Activated T-cell treated with anti-CD3 and anti-CD28 coated beads, Interleukin-2, amount 50 U/mL, for 72 hours (primary cell): ENCODE measurements at places on chromosomes 2 and 18.

GRCh38 chr18:3256693-3257626 is 5.0 kb upstream of the MYL12B start:
- no peak overlapping the region for H3K4me3 ChIP-seq
- H3K36me3 ChIP-seq: peaks cover 17% of the 10 kb centered on the region
- no peak for DNase-seq
- H3K27ac ChIP-seq: peak overlapping the region; percentile 95
- H3K27me3 ChIP-seq: no peaks in the 10 kb centered on the region

DNA sequence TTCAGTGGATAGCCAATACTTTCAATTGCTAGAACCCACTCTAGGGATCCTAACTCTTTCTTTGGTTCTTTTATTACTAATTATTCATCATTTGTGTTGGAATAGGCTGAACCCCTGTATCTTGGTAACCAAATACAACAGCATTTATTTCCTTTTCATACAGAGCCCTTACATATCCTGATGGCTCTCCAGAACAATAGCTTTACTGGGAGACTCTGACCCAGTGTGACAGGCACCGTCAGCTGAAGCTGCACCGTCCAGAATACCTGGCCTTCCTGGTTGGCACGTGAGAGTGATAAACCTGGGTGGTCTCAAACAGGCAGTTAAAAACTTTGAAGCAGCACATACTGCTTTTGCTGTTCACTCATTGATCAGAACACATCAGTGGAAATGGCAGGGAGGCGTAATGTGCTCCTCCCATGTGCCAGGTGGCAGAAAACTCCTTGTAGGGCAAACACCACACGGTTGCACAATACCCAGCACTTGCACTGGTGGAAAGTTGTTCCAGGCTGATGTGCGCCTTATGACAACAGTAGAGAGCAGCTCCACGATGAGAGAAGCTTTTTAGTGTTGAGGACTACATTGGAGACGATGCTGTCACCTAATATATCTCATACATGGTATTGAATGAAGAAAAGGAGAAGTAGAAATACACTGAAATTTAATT is 456.2 kb downstream of the PARD3B start:
- no peaks in the 10 kb centered on the region for H3K27me3 ChIP-seq
- no peak overlapping the region for H3K27ac ChIP-seq
- peaks cover 2% of the 10 kb centered on the region for H3K36me3 ChIP-seq
- no peak overlapping the region for H3K4me3 ChIP-seq
- H3K4me1 ChIP-seq: peaks cover 20% of the 10 kb centered on the region
- no peak for DNase-seq

DNA sequence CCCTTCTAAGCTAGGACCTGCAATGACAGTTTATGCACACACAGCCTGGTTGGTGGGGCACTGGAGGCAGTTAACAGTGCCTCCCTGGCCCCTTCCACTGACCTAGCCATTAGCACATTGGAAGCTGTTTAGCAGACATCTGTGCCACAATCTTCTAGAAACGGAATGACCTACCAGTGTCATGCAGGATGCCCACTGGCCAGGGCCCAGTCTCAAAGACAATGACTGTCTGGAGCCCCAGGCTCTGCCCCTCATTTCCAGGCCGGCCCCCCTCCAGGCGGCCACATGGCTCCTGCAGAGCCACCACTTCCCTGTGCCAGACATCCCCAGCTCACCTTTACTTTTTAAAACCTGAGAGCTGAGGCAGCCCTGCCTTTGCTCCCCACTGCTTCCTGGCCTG is 123.5 kb upstream of the CAPN13 start:
- no peak overlapping the region for H3K27ac ChIP-seq
- H3K4me3 ChIP-seq: no peak overlapping the region
- no peaks in the 10 kb centered on the region for H3K36me3 ChIP-seq
- no peak for DNase-seq
- H3K4me1 ChIP-seq: peaks cover 12% of the 10 kb centered on the region
- no peaks in the 10 kb centered on the region for H3K27me3 ChIP-seq

DNA sequence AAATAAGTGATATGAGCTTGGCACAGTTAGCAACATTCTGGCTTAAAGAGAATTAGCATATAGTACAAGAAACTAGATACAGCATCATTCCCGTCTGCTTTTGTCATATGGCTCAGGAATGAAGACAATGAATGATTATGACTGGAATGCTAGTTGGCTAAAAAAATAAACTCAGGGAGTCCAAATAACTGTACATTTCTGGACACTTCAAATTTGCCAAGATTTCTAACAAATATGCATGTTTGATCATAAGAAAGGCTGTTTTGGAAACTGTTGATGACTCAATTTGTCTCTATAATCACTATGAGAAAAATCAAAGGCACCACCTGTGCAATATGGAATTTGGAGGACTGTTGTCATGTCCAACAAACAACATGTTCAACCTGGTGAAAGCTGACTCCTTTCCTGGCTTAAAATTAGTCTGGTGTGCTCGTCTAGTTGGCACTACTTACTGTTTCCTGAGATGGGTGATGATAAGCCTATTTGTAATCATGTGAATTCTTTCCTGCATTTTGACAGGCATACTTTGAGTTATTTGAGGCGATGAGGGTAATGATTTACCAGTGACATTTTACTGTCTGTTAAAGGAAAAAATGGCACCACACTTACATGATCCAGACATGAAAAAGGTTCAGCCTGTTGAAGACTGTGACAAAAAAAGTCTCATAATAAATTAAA is 133.9 kb upstream of the CDH20 start:
- no peak overlapping the region for H3K4me3 ChIP-seq
- no peaks in the 10 kb centered on the region for H3K4me1 ChIP-seq
- H3K27ac ChIP-seq: no peak overlapping the region
- H3K36me3 ChIP-seq: no peaks in the 10 kb centered on the region
- no peaks in the 10 kb centered on the region for H3K27me3 ChIP-seq

DNA sequence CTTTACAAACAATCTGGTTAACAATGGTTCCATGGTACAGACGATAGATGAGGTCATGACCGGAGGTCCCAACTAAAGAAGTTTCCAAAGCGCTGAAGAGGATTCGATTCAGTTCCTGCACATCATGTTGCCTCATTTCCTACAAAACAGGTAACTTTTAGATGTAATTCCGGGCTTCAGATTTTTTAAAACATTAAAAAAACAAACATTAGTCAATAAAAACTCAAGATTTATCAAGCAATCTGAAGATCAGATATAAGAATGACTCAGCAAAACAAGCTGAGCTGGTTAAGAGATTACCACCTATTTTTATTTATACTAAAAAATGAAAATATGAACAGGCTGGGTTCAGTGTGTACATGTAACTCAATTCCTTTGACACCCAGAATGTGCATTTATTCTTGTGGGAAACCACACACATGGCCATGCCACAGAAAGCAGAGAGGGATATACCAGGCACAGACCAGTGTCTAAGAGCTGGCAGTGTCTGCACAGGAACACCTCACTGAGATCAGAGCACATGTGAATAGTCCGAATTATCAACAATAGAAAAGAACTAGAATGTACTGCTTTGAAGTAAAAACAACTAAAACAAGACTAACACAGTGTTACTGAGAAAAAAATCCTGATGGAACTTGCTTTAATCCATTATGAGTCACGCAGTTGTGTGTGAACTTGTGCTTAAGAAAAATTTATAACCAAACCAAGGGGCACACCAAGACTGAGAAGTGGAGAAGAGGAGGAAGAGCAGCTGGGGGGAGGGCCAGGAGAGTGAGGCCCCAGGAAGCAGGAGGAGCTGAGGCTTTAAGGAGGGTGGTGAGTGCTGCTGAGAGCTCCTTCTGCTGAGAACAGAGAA is 9.5 kb downstream of the USP40 start:
- H3K4me1 ChIP-seq: peaks cover 9% of the 10 kb centered on the region
- H3K27ac ChIP-seq: peak overlapping the region; percentile 72
- H3K36me3 ChIP-seq: no peaks in the 10 kb centered on the region
- peak overlapping the region; percentile 16 for H3K4me3 ChIP-seq
- no peak for DNase-seq

DNA sequence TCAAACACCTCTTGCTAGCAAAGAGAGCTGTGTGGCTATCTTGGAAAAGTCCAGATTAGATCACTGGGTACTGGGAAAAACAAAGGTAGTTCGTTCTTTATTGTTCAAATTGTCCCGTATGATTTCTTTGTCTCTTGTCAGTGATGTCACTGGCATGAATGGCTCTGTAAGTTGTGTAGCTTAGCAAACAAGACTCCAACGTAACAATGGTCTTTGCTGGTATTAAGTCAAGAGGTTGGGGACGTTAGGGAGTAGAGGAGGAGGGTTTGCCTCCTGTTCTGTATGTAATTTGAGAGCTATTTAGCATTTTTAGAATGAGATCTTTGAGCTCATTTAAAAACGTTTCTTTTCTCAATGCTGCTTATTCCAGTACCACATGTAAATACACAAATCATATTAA is 216.5 kb upstream of the SP5 start:
- peaks cover 7% of the 10 kb centered on the region for H3K27me3 ChIP-seq
- H3K27ac ChIP-seq: no peak overlapping the region
- no peaks in the 10 kb centered on the region for H3K36me3 ChIP-seq
- no peak overlapping the region for H3K4me3 ChIP-seq

GRCh38 chr2:170586571-170587095 is 128.5 kb upstream of the SP5 start:
- no peaks in the 10 kb centered on the region for H3K4me1 ChIP-seq
- no peak overlapping the region for H3K4me3 ChIP-seq
- H3K27ac ChIP-seq: no peak overlapping the region
- H3K27me3 ChIP-seq: peaks cover 6% of the 10 kb centered on the region
- no peak for DNase-seq
- H3K36me3 ChIP-seq: no peaks in the 10 kb centered on the region

DNA sequence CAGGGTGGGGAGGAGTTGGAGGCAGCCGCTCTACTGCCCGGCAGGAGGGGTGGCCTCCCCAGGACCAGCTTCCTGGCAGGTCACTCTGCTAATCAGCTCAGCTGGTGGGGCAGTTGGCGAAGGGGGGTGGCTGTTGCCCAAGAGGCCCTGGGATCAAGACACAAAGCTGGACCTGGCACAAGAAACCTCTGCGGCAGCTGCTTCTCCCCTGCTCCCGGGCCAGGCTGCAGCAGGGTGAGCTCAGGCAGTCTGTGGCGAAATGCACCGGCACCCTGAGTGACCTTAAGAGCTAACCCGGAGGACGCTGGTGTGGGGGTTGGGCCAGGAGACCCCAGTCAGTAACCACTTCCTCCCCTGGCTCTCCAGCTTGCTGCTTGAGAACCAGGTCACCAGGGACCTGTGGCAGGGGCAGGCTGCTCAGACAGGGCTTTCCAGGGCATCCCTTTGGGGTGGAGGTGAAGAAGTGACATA is 31.1 kb downstream of the TOGARAM2 start:
- peaks cover 73% of the 10 kb centered on the region for H3K4me1 ChIP-seq
- H3K4me3 ChIP-seq: no peak overlapping the region
- DNase-seq: peak; percentile 28
- no peaks in the 10 kb centered on the region for H3K27me3 ChIP-seq
- no peaks in the 10 kb centered on the region for H3K36me3 ChIP-seq
